ENCODE measurements at places on chromosomes 3 and 15. TPM values are rescaled to one million over a fixed set of nuclear protein-coding genes. Genes with fewer than 3 reads are reported as not detected.

- no peaks in the 10 kb centered on the region for H3K36me3 ChIP-seq
- DNase-seq: no peak
- no peak overlapping the region for H3K27ac ChIP-seq
- H3K27me3 ChIP-seq: no peaks in the 10 kb centered on the region
- H3K4me1 ChIP-seq: peaks cover 62% of the 10 kb centered on the region
Observed at GRCh38 chr15:91953432-91953831, 99.9 kb downstream of the SLCO3A1 start.

DNA sequence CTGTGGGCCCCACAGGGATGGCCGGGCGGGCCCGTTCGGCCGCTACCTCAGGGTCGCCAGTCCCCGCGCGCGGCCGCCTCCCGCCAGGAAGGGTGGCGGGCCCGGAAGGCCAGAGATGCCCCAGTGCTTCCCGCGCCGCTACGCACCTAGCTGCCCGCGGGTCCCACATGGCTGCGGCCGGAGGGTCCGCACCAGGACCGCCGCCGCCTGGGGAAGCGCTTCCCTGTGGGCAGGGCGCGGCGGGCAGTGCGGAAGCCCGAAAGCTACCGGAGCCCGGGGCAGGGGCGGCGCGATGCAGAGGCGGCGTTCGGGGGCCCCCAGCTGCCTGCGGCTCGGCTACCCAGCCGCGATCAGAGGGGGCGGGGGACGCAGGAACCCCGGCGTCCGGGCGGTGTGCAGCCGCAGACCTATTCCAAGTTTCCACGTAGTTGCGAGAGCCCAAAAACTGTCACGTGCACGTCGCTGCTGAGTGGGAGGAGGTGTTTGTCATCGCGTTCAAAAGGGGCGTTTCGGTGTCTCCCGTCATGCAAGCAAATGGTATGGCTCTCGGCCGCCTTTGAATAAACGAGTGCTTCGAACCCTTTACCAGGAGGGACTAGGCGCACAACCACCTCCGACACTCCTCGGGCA is at the start of gene TRANK1:
TSS of gene TRANK1 (minus strand) at position 414 of the 630 bp plus-strand sequence. CDS start at position 169, 245 bp downstream.
- DNase-seq: peak; percentile 82
- no peaks in the 10 kb centered on the region for H3K36me3 ChIP-seq
- peaks cover 17% of the 10 kb centered on the region for H3K4me1 ChIP-seq
- H3K27me3 ChIP-seq: no peaks in the 10 kb centered on the region

DNA sequence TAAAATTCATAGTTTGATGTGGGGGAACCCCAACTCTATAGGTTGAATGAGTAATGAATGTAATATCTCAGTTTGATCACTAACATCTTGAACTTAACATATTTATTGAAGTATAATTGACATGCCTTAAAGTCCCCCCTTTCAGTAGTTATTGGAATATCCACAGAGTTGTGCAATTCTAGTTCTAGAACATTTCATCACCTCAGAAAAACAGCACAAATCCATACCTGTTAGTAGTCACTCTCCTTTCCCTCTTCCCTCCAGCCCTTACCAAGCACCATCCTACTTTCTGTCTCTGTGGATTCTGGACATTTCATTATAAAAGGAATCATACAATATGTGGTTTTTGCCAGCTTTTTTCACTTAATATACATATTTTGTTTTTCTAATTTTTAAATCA is 8.7 kb upstream of the NIT2 start:
- no peaks in the 10 kb centered on the region for H3K4me1 ChIP-seq
- H3K27me3 ChIP-seq: no peaks in the 10 kb centered on the region
- DNase-seq: no peak
- H3K27ac ChIP-seq: no peak overlapping the region
- no peaks in the 10 kb centered on the region for H3K36me3 ChIP-seq
- H3K4me3 ChIP-seq: no peak overlapping the region

SSUH2 gene
- total RNA-seq: 0.39 TPM
